Substantia nigra (tissue), 51 donors: ENCODE measurements at places on chromosomes 2 and 18.
A peak's percentile ranks its signal among the peaks of the same experiment; 100 is the strongest.

GRCh38 chr2:190717764-190718651 is 69.1 kb downstream of the NAB1 start:
- no peak for DNase-seq

GRCh38 chr2:234278556-234279255 is 218.2 kb downstream of the ARL4C start:
- DNase-seq, result no peak

- DNase-seq, result no peak
Measured at GRCh38 chr18:61141691-61142090, 191.5 kb upstream of the CDH20 start.

GRCh38 chr18:5975111-5976002 is 80.0 kb upstream of the TMEM200C start:
- DNase-seq, result no peak

DNA sequence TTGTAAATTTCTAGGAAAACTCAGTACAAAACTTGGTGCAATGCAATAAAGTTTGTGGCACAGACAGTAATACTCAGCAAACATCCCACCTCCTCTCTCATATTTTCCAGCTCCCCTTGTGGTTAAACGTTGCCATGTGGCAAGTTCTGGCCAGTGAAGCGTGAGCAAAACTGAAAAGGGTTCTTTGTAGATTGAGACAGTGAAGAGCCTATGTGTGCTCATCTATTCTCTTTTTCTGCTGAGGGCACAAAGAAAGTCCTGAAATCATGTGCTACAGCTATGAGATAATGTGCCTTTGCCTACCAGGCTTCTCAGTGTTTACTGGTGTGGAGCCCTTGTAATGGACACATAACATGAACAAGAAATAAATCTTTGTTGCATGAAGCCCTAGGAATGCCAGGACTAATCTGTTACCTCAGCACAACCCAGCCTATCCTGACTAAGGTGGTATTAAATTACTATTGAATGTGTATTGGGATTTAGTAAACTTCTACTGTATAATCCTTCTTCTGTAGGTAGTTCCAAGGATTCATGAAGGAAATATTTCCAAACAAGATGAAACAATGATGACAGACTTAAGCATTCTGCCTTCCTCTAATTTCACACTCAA is 13.0 kb upstream of the TYMS start:
- DNase-seq, result peak; percentile 33

DNA sequence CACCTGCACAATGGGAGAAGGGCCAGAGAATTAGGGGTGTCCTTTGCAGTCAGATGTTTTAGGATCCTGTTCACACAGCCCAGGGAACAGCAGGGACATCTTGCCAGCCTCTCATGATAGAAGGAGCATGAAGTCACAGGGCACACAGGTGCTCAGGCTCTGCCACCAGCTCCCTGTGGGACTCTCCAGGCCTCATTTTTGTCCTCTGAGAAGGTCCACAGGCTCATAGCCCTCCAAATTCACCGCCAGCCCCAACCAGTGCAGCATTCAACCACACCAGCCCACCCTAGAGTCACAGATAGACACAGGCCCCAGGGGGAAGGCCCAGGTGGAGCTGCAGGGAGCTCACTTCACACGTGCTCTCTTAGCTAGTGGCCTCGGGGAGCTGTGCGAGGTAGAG is 391.7 kb downstream of the TNS1 start:
- no peak for DNase-seq

GRCh38 chr18:45731716-45732115 is 7.7 kb downstream of the SLC14A1 start:
- DNase-seq, result no peak

- no peak for DNase-seq
Measured at GRCh38 chr2:234240917-234241316, 190.4 kb downstream of the SPP2 start.

- no peak for DNase-seq
Measured at GRCh38 chr18:73879328-73879727, 268.3 kb downstream of the FBXO15 start.

DNA sequence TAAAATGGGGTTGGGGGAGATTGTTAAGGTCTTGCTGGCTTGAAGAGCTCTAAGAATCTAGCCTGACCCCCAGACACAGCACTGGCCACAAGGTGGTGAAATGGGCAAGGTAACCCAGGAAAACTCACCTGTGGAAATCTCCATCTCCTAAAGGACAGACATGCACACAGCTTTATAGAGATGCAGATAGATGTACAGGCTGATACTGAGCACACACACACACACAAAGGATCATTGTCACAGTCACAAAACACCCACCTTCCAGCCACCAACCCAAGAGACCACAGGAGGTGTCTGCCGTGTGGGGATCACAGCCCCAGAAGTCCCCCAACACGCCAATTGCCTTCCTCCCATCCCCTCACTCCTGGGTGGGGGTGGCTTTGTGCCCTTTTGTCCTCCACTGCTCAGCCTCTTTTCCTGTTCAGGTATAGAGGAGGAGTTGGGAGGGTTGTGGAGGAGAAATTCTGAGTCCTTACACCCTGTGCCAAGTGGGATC is 3.2 kb upstream of the CYP26B1 start:
- no peak for DNase-seq

- DNase-seq, result no peak
Measured at GRCh38 chr2:20539776-20540586, 93.1 kb downstream of the RHOB start.

- no peak for DNase-seq
Measured at GRCh38 chr2:199572571-199572970, 114.8 kb upstream of the SATB2 start.

GRCh38 chr2:128421286-128421685 is 102.6 kb upstream of the HS6ST1 start:
- no peak for DNase-seq

GRCh38 chr2:70938586-70938950 is 2.9 kb downstream of the ATP6V1B1 start:
- DNase-seq, result no peak

GRCh38 chr2:44969936-44970335 is 28.4 kb downstream of the SIX3 start:
- no peak for DNase-seq

GRCh38 chr2:184530239-184530638 is 68.1 kb upstream of the ZNF804A start:
- DNase-seq, result no peak

- no peak for DNase-seq
Measured at GRCh38 chr2:111135910-111136297, 15.2 kb downstream of the BCL2L11 start.
